Activated T-helper 17 cell treated with anti-CD3 and anti-CD28 coated beads, Interleukin-2, amount 50 U/mL, for 72 hours (primary cell): ENCODE measurements at places on chromosomes 7 and 10. TPM values are rescaled to one million over a fixed set of nuclear protein-coding genes. Genes with fewer than 3 reads are reported as not detected.

- no peak for ATAC-seq
Measured at GRCh38 chr7:70790215-70791073, 341.5 kb upstream of the GALNT17 start.

DNA sequence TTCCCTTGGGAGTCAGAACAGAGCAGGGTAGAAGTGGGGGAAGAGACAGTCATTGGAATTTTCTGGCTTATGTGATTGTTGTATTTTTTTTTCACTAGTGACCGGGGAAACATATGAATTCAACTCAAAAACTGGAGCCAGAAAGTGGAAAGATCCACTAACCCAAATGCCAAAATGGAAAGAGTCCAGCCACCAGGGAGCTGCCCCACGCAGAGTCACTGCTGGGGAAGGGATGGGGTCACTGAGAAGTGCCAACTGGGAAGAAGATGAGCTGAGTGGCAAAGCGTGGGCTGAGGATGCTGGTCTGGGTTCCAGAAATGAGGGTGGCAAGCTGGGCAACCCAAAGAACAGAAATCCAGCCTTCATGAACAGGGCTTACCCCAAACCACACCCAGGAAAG, 69.2 kb downstream of the CDHR3 start:
- ATAC-seq = no peak

GRCh38 chr10:91604553-91605534, 28.0 kb downstream of the PPP1R3C start:
- peak; percentile 87 for ATAC-seq

Gene ZNF746
- total RNA-seq = 12.0 TPM

Gene CRYGN
- total RNA-seq = not detected

GRCh38 chr10:43044448-43044921, 32.4 kb upstream of the RET start:
- ATAC-seq = no peak

Gene TRPV6
- total RNA-seq = not detected

DNA sequence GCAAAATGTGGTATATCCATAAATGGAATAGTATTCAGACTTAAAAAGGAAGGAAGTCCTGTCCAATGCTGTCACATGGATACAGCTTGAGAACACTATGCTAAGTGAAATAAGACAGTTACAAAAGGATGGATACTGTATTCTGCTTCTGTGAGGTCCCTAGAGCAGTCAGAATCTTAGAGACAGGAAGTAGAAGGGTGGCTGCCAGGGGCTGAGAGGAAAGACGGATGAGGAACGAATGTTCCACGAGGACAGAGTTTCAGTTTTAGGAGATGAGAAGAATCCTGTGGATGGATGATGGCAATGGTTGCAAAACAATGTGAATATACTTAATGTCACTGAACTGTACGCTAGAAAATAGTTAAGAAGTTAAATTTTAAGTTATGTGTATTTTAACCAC, 3.8 kb downstream of the PRKCQ start:
- no peak for ATAC-seq
